ENCODE measurements at places on chromosomes 3 and 15.

DNA sequence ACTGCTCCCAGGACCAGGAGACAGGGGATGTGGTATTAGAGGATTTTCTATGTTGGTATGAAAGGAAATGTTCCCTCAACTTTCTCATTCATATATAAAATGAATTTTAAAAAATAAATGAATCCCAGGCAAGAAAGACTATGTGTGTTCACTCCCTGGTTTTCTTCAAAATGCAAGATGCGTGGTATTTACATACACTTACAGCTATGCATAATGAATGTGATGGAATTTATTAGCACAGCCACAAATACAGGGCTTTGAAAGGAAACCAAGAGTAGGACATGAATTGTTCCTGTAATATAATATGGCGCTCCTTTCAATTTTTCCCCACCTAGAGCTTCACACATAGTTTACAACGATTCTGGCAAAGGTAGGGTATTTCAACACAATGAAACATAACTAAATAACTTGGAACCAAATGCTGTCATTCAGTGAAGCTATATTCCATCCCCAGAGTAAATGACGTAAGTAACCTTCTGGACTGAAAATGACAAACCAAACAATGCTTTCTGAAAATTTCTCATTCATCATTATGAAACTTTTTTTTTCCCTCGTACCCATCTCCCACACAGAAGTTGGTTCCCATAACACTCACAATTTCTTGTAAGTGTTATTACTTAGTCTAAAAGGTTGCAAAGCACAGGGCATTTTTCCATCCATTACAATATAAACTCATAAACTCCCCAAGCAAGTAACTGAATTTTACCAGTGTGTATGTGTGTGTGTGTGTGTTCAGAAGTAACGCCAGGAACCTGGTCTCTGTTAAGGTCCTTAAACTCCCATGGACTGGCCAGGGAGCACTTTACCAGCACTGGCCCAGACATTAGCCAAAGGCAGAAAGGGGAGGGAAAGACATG is 41.8 kb downstream of the CBLB start:
- no peak for DNase-seq

GRCh38 chr3:42652611-42653302 is 740 bp upstream of the ZBTB47 start:
- no peak for DNase-seq

DNA sequence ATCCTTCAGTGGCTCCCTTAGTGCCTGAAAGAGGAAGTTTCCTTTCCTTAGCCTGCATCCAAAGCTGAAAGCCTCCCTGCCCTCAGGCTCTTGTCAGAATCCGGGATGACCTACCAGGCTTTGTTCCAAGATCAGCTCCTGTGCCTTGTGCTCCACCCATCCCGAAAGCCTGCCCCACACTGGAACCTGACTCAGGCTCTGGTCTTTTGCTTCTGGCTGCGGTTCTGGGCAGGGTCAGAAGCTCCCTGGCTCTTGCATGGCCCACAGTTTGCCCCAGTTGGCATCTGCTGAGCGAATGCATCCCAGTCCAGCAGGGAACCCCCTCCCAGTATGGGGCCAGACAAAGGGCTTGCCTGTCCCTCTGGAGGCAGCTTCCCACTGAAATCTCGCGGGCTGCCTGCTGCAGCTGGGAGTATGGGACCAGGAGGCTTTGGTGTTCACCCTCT is 25.9 kb upstream of the KIF23 start:
- no peak for DNase-seq

GRCh38 chr3:107085261-107085660 is 292.0 kb upstream of the CCDC54 start:
- no peak for DNase-seq

GRCh38 chr15:96524676-96525417 is 194.3 kb downstream of the NR2F2 start:
- no peak for DNase-seq

GRCh38 chr3:128078322-128078721 is 26.1 kb downstream of the SEC61A1 start:
- no peak for DNase-seq

GRCh38 chr3:98095882-98096281 is 8.9 kb downstream of the OR5AC2 start:
- DNase-seq: no peak

DNA sequence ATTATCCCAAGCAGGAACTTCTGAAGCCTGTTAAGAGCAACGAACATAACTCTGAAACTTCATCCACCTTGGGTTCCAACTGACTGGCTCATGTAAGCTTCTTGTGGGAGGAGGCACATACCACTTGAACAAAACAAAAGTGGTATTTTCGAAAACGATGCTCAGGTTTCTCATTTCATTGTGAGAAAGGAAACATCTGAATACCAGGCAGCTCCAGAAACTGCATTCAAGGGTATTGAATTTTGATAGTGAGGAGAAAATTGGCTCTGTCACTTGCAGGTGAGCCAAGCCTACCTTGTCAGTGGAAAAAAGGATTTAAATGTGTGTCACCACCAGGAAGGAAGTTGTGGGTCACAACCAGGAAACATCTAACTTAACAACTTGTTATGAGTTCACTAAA is 218.1 kb upstream of the SATB1 start:
- no peak for DNase-seq

DNA sequence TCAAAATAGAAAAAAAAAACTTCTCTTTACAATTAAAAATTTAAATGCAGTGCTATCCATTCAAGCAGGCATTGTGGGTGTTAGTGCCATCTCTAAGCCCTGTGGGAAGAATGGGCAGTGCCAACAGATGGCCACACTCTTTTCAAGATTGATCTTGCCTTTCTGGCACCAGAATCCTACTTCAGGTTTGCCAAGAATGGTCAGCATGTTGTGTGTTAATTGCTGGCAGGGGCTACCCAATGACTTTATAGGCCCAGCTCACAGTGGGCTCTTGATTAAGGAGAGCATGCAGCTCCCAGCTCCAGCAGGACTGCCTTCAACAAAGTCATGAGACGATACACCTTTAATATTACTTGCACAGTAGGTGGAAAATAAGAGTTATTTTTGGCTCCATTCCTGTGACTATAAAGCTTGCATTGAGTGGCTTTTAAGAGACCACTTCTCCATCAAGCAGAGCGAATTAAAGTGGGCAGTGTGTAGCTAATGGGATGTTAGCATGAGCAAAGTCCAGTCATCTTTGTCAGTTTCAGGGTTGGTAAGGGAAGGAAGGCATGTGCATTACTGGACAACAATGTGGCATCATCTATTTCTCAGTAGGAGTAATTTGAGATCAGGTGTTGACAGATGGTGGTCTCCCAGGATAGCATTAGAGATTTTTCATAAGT is 476.8 kb downstream of the C3orf38 start:
- DNase-seq: peak; percentile 64

Data from NCI-H1092 (cell line).